ENCODE measurements at places on chromosomes 5 and 9.

DNA sequence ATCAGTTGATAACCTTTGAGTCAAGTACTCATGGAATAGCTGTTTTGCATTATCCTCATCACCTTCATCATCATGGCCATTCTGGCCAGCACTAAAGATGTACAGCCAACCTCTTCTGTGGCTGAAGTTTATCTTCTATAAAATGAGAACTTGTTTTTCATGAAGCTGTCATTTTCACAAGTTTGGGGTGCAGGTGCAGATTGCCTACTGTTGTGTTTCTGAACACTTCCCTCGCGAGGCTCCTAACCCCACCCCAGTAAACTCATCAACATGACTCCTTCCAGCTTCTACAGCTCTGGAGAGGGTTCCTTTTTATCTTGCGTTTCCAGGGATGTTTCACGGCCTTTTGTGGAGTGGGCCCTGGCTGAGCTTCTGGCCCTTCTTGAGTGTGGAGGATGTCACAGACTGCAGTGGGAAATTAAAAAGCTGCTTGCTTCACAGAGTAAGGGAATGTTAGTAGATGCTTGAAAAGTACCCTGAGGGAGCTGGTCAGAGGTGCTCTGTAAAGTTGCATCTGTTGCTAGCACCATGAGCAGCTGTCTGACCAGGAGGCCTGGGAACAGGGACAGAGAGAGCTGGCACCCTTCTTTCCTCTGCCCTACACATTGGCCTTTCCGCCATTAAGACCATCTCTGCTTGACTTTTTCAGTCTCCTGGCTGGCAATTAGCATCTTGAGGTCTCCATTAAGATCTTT, 24.9 kb downstream of the SYK start:
- DNase-seq, result no peak

GRCh38 chr5:79518718-79519117, 4.8 kb upstream of the HOMER1 start:
- no peak for DNase-seq

DNA sequence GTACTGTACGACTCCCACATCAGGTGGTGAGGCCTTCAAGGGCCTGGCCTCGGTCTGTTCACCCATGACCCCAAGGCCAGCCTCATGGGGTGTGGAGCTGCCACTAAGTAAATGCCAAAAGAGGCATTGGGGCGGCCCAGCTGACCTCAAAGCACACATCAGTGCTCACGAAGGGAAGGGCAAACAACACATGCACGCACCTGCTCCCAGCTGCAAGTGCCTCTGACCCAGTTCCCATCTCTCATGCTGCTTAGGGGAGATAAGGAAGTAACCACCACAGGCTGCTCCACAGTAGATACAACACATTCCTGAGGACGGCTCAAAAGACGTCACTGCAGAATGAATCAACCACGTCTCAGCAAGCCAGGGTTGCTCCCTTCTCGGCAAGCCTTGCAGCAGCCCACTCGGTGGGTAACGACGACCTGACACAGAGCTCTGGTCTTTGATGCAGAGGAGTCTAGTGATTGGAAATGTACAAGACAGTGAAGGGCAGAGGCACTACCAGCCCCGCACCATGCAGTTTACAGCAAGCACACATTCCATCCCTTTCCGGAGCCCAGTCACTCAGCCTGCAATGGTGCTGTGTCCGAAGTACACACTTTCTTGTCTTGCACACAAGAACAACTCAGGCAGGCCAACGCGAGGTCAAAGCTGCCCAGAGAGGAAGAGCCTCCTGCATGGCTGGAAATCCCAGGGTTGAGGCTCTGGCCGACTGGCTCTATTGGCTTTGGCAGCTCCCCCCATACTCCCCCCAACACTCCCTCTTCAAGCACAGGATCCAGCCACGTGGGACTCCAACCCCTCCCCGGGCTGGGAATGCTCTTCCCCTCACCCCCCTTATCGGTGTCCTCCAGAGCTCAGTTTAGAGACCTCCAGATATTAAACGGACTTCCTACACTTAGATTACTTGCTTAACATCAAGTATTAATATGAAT, 31.8 kb downstream of the FABP6 start:
- peak; percentile 53 for DNase-seq

DNA sequence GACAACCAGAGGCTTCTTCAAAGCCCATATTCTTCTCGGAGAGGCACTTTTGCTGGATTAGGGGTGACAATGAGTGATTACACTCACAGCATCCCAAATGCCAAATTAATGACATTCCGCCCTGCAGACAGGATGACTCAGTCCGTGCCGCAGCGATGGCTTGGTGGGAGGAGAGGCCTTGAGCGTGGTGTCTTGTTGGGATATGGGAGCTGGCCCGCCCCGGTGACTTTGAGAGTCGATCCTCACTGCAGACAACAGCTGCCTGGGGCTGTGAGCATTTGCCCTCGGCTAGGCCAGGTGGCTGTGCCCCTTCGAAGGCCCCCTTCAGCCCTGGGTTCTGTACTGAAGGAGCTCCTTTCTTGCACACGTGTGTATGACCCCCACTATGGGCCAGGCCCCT, 29.8 kb downstream of the OLFM1 start:
- no peak for DNase-seq

DNA sequence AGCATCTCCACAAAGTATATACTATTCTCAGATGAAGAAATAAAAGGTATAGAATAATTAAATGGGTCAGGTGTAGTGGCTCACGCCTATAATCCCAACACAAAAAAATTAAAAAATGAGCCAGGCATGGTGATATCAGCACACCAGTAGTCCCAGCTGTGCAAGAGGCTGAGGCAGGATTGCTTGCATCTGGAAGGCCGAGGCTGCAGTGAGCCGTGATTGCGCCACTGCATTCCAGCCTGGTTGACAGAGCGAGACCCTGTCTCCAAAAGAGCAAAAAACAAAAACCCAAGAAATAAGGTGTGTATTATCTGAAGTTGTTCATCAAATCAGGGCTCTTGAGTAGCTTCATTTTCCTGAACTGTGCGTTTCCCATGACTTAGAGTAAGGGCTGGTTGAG, 83.2 kb upstream of the MYO10 start:
- DNase-seq, result no peak

DNA sequence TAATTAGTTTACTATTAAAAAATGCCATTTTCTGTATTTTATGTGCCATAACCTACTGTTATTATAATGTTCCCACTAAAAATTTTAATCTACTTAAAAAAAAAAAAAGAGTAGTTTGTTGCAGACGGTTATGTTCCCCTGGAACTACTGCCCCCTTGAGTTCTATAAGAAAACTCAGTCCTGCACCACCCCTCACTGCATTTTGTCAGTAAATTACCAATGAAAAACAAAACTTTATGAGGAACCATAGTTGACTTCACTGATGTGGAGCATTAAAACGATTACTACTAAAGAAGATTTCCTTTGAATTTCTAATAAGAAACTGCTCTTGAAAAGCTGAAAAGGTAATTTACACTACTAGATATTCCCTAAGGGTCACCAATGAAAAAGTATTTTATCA, 288.7 kb downstream of the FBXL17 start:
- DNase-seq, result peak; percentile 9

GRCh38 chr5:172325452-172325851, 41.9 kb upstream of the UBTD2 start:
- DNase-seq, result no peak

GRCh38 chr9:130424595-130425454, 19.9 kb upstream of the ASS1 start:
- no peak for DNase-seq

DNA sequence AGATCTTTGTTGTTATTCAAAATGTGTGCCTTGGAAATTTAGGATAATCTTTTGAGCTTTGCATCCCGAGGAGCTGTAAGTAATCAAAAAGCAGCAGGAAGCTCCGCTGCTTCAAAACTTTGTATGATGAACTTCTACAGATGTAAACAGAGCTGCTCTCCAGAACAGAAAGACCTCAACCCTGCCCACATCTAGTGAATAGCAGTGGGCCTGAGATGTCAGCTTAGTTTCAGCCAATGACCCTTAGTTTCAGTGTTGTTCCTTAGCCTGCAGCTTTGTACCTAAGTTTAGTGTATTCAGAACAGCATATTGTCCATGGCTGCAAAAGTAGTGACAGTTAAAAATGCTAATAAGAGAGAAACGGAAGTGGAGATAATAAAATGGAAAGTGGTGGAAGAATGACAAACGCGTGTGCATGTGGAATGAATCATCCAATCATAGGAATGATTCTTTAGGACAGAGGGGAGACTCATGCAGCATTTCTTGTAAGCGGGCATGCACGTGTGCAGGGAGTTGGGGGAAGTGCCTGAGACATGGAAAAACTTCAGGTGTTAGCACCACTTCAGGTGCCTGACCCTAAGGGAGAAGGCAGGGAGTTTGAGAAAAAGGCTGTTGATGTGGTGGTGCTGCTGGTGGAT, 24.9 kb downstream of the SNX24 start:
- DNase-seq, result peak; percentile 62

DNA sequence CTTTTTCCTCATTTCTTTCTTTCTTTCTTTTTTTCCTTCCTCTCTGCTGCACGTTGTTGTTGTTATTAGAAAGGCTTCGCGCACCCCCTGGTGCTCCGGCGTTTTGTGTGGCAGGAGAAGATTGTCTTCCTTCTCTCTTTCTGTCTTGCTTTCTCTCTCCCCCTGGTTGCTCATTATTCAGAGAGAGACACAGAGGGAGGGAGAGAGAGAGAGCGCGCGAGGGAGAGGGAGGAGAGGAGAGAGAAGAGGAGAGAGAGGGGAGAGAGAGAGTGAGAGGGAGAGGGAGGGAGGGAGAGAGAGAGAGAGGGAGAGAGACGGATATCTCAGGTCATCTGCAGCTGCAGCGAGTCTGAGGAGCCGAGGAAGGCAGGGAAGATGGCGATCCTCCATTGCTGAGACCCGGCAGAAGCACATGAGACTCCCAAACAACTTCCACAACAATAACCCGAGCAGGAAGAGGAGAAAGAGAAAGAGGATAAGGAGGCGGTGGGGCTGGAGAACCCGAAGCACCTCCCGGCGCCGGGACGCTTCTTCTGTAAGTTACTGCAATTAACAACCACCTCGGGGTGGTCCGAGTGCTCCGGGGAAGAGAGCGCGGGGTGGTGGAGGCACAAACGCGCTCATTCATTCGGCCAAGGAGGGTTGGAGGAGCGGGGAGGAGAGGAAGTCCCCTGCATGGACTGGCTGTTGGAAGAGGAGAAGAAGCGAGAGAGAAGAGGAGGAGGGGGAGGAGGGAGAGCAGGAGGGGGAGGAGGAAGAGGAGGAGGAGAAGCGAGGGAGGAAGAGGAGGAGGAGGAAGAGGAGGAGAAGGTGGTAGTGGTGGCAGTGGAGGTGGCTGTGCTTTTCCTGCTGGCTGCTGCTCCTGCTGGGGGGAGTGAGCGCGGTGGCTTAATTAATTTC, at the start of gene ZNF462:
TSS of gene ZNF462 (plus strand) at position 346 of the 900 bp plus-strand sequence. CDS start 60,218 bp downstream, outside the sequence.
- peak; percentile 72 for DNase-seq

GRCh38 chr5:123450114-123450513, 26.9 kb upstream of the CEP120 start:
- no peak for DNase-seq

DNA sequence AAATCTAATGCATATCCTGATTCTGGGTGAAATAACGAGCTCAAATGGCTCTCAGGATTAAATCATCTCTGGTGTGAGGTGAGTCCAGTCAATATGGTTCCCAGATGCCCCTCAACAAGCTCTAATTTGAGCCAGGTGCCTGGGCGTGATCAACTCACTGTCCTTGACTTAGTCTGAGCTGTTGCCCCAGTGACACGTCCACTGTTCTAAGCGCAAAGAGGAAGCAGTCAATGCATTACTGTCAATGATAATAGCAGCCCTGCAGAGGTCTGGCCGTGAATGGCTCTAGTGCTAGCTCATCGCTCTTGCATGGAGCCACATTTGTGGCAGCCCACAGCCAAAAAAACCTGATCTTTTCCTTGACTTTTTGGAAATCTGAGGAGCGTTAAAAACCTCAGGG, 128.6 kb upstream of the EFNA5 start:
- no peak for DNase-seq
